Naive B cell (primary cell): ENCODE measurements at places on chromosomes 4 and X. TPM values are rescaled to one million over a fixed set of nuclear protein-coding genes. Genes with fewer than 3 reads are reported as not detected.

DNA sequence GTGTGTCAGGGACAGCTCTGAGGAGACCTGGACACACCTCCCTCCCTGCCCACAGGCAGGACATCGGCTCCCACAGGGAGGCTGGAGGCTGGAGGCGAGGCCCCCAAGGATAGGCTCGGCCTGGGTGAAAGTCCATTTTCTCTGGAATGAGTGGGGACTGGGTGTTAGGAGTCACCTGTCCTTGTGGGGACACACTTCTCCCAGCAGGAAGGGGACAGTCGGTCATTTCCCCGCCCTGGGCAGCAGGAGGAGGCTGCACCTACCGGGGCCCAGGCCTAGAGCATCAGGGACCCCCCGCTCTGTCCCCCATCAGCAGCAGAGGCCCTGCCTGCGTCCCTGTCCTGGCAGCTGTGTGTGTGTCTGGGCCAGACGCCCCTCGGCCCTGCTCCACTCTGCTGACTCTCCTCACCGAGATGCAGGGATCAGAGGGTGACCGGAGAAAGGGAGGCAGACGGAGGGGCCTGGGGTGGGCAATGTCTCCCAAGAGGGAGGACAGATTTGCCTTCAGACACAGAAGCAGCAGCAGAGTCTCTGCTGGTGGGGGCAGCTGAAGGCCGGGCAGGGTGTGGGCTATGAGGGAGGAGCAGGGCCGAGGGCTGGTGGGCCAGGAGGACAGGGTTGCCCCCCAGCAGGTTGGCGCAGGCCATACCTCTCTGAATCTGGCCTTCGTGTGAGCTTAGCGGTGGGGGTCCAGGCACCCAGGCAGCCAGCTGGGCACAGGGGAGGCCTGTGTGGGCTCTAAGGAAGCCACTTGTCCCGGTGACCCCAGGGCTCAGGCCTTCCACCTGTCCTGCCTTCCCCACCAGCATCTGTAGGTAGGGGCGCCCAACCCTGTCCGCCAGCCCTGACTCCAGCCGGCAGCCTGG is 125.7 kb upstream of the NKX1-1 start:
- H3K27me3 ChIP-seq = peaks cover 63% of the 10 kb centered on the region
- H3K4me3 ChIP-seq = no peak overlapping the region
- no peaks in the 10 kb centered on the region for H3K36me3 ChIP-seq
- DNase-seq = no peak
- H3K4me1 ChIP-seq = no peaks in the 10 kb centered on the region
- H3K27ac ChIP-seq = no peak overlapping the region

- no peak for DNase-seq
- H3K4me1 ChIP-seq = peaks cover 5% of the 10 kb centered on the region
- no peak overlapping the region for H3K27ac ChIP-seq
Measured at GRCh38 chr4:40931238-40931637, 181.5 kb downstream of the NSUN7 start.

DNA sequence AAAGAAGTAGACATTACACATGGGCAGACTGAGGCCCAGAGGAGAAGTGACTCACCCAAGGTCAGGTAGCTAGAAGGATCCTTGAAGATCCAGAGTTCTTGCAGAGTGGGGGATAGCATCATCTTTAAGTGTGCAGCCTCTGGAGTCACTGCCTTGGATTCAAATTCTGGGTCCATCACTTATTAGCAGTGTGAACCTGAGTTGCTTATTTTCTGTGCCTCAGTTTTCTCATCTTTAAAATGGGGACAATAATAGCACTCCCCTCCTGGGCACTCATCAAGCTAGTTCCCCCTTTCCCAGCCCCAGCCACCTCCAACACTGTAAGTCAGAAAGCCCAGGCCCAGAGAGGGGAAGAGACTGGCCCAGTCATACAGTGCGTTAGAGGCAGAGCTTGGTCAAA is 141.8 kb upstream of the PJA1 start:
- no peaks in the 10 kb centered on the region for H3K4me1 ChIP-seq
- H3K27ac ChIP-seq = no peak overlapping the region
- H3K4me3 ChIP-seq = no peak overlapping the region
- H3K27me3 ChIP-seq = peaks cover 37% of the 10 kb centered on the region
- no peak for DNase-seq

DNA sequence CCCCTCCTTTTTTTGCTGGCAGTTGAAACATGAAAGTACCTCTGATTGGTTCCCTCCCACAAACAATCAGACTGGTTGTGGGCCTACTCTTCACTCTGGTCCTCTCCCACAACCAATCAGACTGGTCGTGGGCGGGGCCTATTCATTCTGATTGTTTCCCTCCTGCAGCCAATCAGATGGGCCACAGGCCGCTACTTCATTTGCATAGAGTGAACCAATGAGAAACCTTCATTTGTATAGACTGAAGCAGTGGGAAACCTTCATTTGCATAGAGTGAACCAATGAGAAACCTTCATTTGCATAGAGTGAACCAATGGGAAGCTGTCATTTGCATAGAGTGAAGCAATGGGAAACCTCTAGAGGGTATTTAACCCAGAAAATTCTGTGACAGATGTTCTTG is 55.2 kb downstream of the TRMT44 start:
- no peak overlapping the region for H3K27ac ChIP-seq
- H3K36me3 ChIP-seq = peaks cover 32% of the 10 kb centered on the region
- DNase-seq = no peak
- peak overlapping the region; percentile 72 for H3K4me3 ChIP-seq

DNA sequence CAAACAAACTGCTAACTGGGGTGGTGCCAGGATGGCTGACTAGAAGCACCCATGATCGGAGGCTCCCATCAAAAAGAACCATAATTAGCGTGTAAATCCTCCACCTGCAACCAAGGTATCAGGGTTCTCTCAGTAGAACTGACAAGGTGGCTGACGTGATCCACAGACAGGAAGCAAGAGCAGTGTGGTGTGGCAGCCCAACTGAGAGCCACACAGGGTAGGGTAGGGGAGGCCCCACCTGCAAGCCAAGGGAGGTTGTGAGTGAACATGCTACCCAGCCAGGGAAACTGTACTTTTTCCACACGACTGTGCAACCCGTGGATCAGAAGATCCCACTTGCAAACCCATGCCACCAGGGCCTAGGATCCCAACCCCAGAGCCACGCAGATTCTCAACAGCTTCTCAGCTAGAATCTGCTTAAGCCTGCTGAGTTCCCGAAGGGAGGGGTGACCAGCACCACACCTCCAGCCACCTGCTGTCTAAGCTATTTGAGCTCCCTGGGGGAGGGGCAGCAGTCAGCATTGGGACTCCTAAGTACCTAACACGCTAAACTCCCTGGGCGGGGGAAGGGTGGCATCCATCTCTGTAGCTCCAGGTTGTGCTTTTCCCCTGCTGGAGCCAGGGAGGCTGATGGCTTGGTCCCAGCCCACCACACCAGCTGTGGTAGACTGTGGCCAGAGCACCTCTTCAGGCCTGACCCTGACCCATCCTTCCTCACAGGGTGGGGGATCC is 425.1 kb downstream of the GPM6A start:
- H3K27ac ChIP-seq = no peak overlapping the region
- H3K27me3 ChIP-seq = no peaks in the 10 kb centered on the region
- peak; percentile 3 for DNase-seq
- H3K4me1 ChIP-seq = peaks cover 13% of the 10 kb centered on the region
- H3K36me3 ChIP-seq = no peaks in the 10 kb centered on the region

DNA sequence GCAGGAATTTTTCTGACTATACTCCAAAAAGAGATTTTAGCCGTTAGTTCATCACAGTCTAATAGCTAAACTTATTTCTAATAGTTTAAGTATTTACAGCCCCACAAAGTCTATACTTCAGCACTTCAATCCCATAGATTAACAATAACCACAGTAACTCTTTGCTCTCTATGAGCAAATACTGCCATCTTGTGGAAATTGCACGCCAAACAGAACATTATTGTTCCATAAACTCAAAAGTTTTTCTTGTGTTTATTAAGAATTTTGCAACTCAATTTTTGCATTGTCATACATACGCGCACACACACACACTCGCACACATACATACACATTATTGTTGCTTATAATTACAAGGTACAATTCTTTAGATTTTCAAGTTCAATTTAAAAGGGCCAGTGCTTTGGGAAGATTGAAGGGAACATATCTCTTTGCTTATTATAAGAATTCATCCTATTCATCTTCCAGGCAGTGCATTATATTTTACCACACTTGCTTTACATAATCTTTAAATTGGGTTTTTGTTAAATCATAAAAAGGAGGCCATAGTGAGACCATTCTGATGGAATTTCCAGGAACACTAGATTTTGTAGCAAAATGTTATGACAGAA is 63.8 kb upstream of the ATOH1 start:
- no peak overlapping the region for H3K27ac ChIP-seq
- H3K36me3 ChIP-seq = no peaks in the 10 kb centered on the region
- no peaks in the 10 kb centered on the region for H3K4me1 ChIP-seq
- DNase-seq = no peak

GRCh38 chr4:57109847-57110639 is at the start of gene IGFBP7:
TSS of gene IGFBP7 (minus strand) at chr4:57110385. CDS start at chr4:57110351, 34 bp downstream.
- H3K27me3 ChIP-seq = peaks cover 27% of the 10 kb centered on the region
- H3K36me3 ChIP-seq = peaks cover 7% of the 10 kb centered on the region
- DNase-seq = peak; percentile 1
- H3K4me1 ChIP-seq = peaks cover 22% of the 10 kb centered on the region
- peak within 1 kb of the TSS; percentile 80 for H3K27ac ChIP-seq

GRCh38 chr4:173044340-173044739 is 124.3 kb upstream of the GALNT7 start:
- no peaks in the 10 kb centered on the region for H3K36me3 ChIP-seq
- no peak overlapping the region for H3K27ac ChIP-seq
- no peak overlapping the region for H3K4me3 ChIP-seq
- no peaks in the 10 kb centered on the region for H3K4me1 ChIP-seq

GRCh38 chr4:86549163-86549788 is 44.8 kb upstream of the PTPN13 start:
- no peak overlapping the region for H3K27ac ChIP-seq
- no peak for DNase-seq
- H3K36me3 ChIP-seq = no peaks in the 10 kb centered on the region
- H3K4me1 ChIP-seq = no peaks in the 10 kb centered on the region
- no peak overlapping the region for H3K4me3 ChIP-seq

DNA sequence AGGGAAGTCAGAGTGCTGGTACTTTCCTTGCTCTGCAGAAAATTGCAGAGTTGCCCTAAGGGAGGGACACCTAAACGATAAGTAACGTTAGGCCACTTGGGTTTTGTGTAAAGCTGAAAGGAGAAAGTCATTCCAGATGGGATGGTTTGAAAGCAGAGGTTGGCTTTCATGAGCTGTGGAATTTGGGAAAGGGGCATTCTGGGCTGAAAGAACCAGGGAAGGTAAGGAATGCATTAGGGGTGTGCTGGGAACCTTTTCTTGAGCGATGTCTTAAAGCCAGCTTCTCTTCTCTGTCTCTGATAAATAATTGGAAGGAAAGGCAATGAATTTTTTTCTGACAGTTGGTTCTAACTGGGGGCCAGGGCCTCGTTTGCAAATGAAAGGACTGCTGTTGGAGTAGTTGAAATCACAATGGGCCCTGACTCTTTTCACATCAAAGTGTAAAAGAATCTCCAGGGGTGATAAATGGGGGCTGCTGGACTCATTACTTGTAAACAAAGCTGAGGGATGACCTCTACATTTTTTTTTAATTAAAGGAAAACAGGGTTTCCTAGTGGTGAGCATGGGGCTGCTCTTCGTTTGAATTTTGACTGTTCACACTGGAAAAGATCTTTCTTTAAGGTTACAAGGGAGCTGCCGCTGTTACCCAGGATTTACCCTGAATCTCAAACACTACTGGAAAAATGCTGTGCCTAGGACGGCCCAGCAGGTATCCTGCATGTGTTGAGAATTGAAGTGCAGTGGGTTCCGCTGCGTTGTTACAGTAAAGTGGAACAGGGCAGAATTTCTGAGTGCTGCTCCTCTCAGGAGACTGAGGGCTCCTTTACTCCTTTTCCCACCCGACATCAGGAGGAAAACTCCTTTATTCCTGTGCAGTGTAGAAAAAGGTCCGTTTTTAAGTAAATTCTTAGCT is 25.0 kb downstream of the AFF1 start:
- H3K4me3 ChIP-seq = no peak overlapping the region
- peak overlapping the region; percentile 11 for H3K27ac ChIP-seq
- no peaks in the 10 kb centered on the region for H3K36me3 ChIP-seq
- DNase-seq = no peak

POU3F4 gene
- not detected for polyA plus RNA-seq

ANK2 gene
- polyA plus RNA-seq = 0.28 TPM

AMBN gene
- not detected for polyA plus RNA-seq

BBS12 gene
- 0.92 TPM for polyA plus RNA-seq

STOX2 gene
- not detected for polyA plus RNA-seq

PDCL2 gene
- not detected for polyA plus RNA-seq

SH3RF1 gene
- 1.1 TPM for polyA plus RNA-seq
